Frontal cortex (tissue), 4 donors: ENCODE measurements at places on chromosomes 2 and 18. TPM values are rescaled to one million over a fixed set of nuclear protein-coding genes. Genes with fewer than 3 reads are reported as not detected.

Gene DHRS9
- total RNA-seq, result 0.82 TPM

Gene PDE11A
- total RNA-seq, result 1.2 TPM

Gene SPAST
- total RNA-seq, result 293 TPM

Gene INHBB
- total RNA-seq, result 3.3 TPM

Gene GPR39
- 2.9 TPM for total RNA-seq
